Astrocyte of the spinal cord (primary cell): ENCODE measurements at places on chromosomes 4 and X.

DNA sequence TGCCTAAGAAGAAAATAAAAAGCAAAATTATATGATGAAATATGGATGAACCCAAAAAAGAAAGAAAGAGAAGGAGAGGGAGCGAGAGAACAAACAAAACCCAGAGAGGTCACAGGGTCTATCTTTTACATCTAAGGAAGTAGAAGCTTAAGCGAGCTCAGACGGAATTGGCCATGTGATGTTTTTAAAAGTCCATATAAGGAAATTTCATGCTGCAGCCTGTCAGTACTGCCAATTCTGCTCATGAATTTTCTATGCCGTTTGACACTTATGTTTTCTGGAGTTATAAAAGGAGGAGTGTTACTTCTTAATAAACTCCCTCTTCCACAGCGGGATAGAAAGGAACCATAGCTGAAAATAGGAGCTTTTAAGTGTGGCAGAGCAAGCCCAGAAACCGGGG, 32.9 kb upstream of the DCX start:
- DNase-seq: no peak

DNA sequence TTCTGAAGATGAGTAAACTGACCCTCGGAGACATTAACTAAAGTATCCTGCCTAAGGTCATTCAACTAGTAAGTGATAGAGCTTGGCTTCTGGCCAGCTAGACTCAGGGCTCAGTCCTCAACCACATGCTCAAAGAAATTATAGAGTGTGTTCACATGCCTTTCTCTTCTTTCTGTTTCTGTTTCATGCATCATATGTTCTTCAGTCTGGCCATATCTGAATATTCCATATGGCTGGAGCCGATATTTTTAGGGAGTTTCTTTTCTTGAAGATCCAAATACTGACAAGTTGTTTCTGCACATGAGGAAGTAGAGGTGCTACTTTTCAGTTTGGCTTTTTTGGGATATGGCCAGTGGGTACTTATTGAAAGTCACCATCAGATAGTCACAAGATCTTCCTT, 44.9 kb downstream of the MMRN1 start:
- no peak for DNase-seq

GRCh38 chr4:124386648-124387047, 325.9 kb downstream of the ANKRD50 start:
- no peak for DNase-seq

- peak; percentile 35 for DNase-seq
Observed at GRCh38 chr4:74105656-74106280, 6.8 kb upstream of the CXCL2 start.

DNA sequence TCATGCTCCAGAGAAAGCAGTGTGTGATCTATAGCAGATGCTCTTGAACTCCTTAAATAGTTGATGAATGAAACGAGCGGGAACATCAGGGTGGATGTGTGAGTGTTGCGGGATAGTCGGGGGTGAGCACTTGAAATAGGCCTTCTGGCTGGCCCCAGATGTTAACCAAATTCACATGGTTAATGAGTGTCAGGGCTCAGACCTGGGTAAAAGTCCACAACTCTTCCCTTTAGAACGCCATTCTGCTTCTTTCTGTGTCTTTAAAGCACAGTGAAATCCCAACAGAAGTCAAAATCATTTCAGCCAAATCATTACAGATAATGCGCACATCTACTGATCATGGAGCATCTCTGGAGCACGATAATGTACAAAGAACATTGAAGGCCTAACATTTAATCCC, 249.4 kb upstream of the BOD1L1 start:
- no peak for DNase-seq

DNA sequence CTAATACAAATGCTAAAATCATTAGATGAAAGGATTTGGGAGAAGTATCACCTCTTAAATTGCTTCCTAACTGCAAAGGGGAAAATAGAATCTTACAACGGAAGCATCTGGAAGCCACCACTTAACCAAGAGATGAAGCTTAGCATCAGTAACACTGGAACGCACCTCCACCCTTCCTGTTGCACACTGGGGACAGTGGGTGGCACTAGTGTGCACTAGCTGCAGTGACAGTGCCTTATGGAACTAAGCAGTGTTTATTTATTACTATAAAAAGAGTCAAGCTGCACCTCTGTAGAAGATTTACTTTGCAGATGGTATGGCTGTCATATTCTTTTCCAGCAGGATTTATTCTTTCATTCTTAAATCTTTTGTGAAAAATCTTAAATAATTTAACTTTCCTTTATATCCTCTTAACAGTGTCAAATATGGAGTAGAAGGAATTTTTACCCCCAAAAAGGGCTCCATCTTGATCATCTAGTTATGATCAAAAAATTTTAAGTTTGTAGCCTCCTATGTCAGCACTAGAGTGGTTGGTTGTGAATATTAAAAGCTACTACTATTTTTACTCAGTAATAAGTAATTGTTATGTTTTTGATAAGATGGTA, 76.7 kb downstream of the SCD5 start:
- no peak for DNase-seq
